ENCODE measurements at places on chromosomes 16 and 17. TPM values are rescaled to one million over a fixed set of nuclear protein-coding genes. Genes with fewer than 3 reads are reported as not detected.
A peak's percentile ranks its signal among the peaks of the same experiment; 100 is the strongest.

Gene MAF
- 37.0 TPM for total RNA-seq

Gene CACNG3
- not detected for total RNA-seq

Gene KNOP1
- total RNA-seq = 13.0 TPM

Gene BAIAP3
- 2.7 TPM for total RNA-seq

Gene KRTAP1-1
- total RNA-seq = not detected

Gene KRTAP4-3
- total RNA-seq = not detected

Gene UBFD1
- 65.2 TPM for total RNA-seq

Gene ACE
- total RNA-seq = 9.1 TPM

Gene CENPV
- total RNA-seq = 25.9 TPM

DNA sequence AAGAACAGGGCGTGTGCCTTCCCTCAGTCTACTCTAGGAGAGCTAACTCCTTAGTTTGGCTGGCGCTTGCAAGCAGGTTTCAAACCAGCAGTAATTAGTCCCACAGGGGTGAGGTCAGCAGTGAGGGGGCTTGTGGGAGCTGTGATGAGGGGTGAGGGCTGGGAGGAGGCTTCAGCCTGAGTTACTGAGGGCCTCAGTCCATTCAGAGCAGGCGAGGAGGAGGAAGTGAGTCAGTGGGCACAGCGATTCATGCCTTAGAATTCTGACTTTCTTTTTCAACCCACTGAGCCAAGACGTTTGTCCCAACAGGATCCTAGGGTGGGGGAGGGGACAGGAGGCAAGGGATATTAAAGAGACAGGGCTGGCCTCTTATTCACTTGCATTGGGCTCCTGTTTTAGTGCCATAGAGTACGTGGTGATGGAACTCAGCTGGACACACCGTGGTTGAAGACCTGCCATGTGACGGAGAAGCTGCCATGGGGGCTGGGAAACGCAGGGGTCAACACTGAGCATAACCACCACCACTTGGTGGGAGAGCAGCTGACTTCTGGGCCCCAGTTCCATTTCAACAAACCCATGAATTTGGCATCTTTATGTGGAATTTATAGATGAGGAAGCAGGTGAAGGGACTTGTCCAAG is 8.3 kb upstream of the ITGA3 start:
- no peak overlapping the region for H3K4me3 ChIP-seq
- no peak for DNase-seq
- peak overlapping the region; percentile 34 for H3K27ac ChIP-seq
- no peaks in the 10 kb centered on the region for H3K36me3 ChIP-seq

- no peak overlapping the region for H3K27ac ChIP-seq
- DNase-seq = no peak
- no peaks in the 10 kb centered on the region for H3K27me3 ChIP-seq
- no peaks in the 10 kb centered on the region for H3K4me1 ChIP-seq
- H3K4me3 ChIP-seq = no peak overlapping the region
Measured at GRCh38 chr17:15888436-15888835, 56.5 kb upstream of the ADORA2B start.

- no peak overlapping the region for H3K27ac ChIP-seq
- H3K4me1 ChIP-seq = no peaks in the 10 kb centered on the region
- H3K4me3 ChIP-seq = no peak overlapping the region
- H3K27me3 ChIP-seq = no peaks in the 10 kb centered on the region
- no peaks in the 10 kb centered on the region for H3K36me3 ChIP-seq
- DNase-seq = no peak
Measured at GRCh38 chr17:61188081-61188480, 211.6 kb upstream of the TBX2 start.

- H3K4me3 ChIP-seq = peak overlapping the region; percentile 89
- no peaks in the 10 kb centered on the region for H3K4me1 ChIP-seq
- peak overlapping the region; percentile 61 for H3K27ac ChIP-seq
Measured at GRCh38 chr16:14301169-14302030, 230.3 kb downstream of the MRTFB start.

GRCh38 chr17:6480303-6480675 is 36.0 kb downstream of the PIMREG start:
- no peaks in the 10 kb centered on the region for H3K27me3 ChIP-seq
- no peak overlapping the region for H3K4me3 ChIP-seq
- no peaks in the 10 kb centered on the region for H3K36me3 ChIP-seq
- no peaks in the 10 kb centered on the region for H3K4me1 ChIP-seq
- H3K27ac ChIP-seq = no peak overlapping the region

DNA sequence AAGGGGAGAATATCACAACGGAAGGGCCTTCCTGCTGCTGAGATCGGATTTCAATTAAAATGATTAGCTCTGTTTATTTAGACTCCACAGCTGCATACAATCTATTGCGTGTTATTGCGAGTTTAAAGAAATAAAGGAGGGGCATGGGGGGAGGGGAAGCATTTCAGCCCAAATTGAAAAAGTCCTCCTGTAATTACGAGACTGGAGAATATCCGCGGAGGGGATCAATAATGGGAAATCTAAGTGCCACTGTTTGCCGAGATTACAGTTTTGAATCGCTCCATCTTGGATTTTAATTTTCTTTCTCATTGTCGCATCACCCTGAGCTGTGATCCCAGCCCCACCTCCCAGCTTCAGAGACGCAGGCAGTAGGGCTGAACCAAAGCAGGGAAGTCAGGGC is 15.7 kb upstream of the RPL38 start:
- no peaks in the 10 kb centered on the region for H3K36me3 ChIP-seq
- H3K4me3 ChIP-seq = no peak overlapping the region
- DNase-seq = no peak
- H3K27ac ChIP-seq = no peak overlapping the region
- no peaks in the 10 kb centered on the region for H3K4me1 ChIP-seq
- no peaks in the 10 kb centered on the region for H3K27me3 ChIP-seq

DNA sequence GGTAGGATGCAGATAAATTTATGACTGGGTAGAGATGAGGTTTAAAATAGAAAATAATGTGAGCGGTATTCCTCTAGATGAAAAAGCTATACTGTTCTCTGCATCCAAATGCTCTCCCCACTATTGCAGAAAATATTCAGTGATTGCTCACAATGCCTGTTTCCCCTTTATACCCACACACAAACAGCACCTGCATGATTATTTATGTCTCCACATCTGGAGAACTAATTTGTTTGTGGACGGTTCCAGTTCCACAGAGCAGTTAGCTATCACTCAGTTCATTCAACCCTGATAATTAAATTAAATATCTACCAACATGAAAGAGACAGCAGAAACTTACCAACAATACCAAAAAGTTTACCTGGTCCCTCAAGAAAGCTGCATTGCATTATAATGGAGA is 800.0 kb downstream of the CDH11 start:
- no peaks in the 10 kb centered on the region for H3K27me3 ChIP-seq
- DNase-seq = no peak
- H3K4me1 ChIP-seq = no peaks in the 10 kb centered on the region

DNA sequence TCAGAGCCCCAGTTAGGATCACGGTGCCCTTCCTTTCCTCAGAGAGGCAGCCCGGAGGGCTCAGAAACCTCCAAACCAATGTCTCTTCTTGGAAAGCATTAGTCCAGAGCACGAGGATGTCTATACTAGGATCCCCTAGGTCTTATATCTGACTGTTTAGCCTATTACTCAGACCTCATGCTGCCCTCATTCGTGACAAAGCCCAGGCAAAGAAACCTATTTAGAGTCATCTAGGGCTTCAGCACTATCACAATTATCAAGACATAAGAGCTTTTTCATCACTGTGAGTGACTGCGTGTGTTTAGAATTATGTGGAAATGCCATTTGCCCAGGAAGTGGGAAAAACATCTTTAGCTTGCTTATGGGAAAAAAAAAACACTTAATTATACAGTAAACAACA is 159.8 kb upstream of the NOL11 start:
- no peak overlapping the region for H3K27ac ChIP-seq
- no peak overlapping the region for H3K4me3 ChIP-seq
- no peaks in the 10 kb centered on the region for H3K4me1 ChIP-seq
- no peaks in the 10 kb centered on the region for H3K36me3 ChIP-seq
- DNase-seq = no peak

DNA sequence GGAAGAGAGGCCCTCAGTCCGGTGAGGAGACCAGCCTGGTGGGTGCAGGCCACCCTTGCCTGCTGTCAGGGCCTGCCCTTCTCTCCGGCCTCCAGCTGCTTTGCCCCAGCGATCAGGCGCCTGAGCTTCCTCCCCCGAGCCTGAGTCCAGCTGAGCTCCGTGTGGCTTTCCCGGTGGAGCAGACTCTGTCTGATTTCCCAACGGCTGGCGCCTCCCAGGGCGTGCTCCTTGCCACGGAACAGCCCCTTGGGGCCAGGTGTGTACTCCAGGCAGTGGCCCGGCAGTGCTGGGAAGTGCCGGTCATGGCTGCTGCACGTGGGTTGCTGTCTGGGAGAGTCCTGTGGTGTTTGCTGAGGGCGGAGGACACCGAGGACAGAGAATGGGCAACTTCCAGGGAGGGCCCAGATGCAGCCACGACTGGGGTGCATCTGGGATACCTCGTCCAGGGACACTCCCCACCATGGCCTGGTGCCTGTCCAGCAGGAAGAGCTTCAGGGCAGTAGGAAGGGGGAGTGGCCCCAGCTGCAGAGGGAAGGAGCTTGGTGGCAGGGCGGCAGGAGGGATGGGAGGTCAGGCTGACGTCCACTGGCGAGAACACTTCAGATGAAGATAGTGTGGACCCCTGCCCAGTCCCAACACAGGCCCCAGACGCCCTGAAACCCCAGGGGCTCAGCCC is 22.5 kb downstream of the METRNL start:
- H3K36me3 ChIP-seq = no peaks in the 10 kb centered on the region
- no peak for DNase-seq
- peak overlapping the region; percentile 89 for H3K27ac ChIP-seq
- no peaks in the 10 kb centered on the region for H3K27me3 ChIP-seq

DNA sequence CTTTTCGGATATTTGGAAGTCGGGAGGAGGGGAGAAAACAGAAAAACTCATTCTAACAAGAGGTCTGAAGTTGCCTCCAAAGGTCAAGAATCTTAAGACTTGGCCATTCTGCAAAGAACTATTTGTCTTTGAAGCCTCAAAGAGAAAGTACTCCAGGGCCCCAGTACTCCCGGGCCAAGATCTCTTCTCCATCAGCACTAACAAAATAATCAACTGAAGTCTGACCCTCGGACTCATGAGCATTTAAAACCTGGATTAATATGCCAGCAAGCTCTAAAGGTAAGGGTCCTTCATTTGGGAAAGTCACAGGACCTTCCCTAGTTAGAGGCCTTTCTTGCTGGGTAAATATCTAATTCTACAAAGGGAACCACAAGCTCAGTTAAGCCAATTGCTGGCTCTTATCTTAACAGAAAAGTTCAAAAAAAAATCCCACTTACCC is 4.5 kb downstream of the AXIN2 start:
- no peak for DNase-seq
- no peaks in the 10 kb centered on the region for H3K4me1 ChIP-seq
- no peaks in the 10 kb centered on the region for H3K36me3 ChIP-seq
- H3K27me3 ChIP-seq = no peaks in the 10 kb centered on the region
- H3K27ac ChIP-seq = peak overlapping the region; percentile 8
- peak overlapping the region; percentile 1 for H3K4me3 ChIP-seq

- DNase-seq = no peak
- no peaks in the 10 kb centered on the region for H3K27me3 ChIP-seq
- peak overlapping the region; percentile 58 for H3K4me3 ChIP-seq
- peaks cover 16% of the 10 kb centered on the region for H3K4me1 ChIP-seq
Measured at GRCh38 chr17:17751489-17752088, 70.3 kb downstream of the RAI1 start.

- H3K4me3 ChIP-seq = no peak overlapping the region
- DNase-seq = no peak
- peak overlapping the region; percentile 25 for H3K27ac ChIP-seq
- H3K4me1 ChIP-seq = peaks cover 3% of the 10 kb centered on the region
- no peaks in the 10 kb centered on the region for H3K27me3 ChIP-seq
Measured at GRCh38 chr16:11618107-11618717, 31.5 kb upstream of the LITAF start.

GRCh38 chr16:82016263-82016662 is 5.0 kb upstream of the SDR42E1 start:
- no peaks in the 10 kb centered on the region for H3K4me1 ChIP-seq
- no peak for DNase-seq
- peaks cover 3% of the 10 kb centered on the region for H3K27me3 ChIP-seq
- no peak overlapping the region for H3K27ac ChIP-seq

- no peak for DNase-seq
- H3K36me3 ChIP-seq = no peaks in the 10 kb centered on the region
- peak overlapping the region; percentile 96 for H3K27ac ChIP-seq
- H3K4me3 ChIP-seq = no peak overlapping the region
Measured at GRCh38 chr17:17054636-17055035, 12.4 kb downstream of the MPRIP start.

GRCh38 chr17:39084558-39084957 is 66.9 kb downstream of the PLXDC1 start:
- H3K4me1 ChIP-seq = no peaks in the 10 kb centered on the region
- H3K36me3 ChIP-seq = no peaks in the 10 kb centered on the region
- DNase-seq = no peak
- H3K4me3 ChIP-seq = no peak overlapping the region
- no peaks in the 10 kb centered on the region for H3K27me3 ChIP-seq
- H3K27ac ChIP-seq = no peak overlapping the region

GRCh38 chr16:67423611-67424260 is 7.2 kb upstream of the HSD11B2 start:
- H3K36me3 ChIP-seq = no peaks in the 10 kb centered on the region
- H3K4me3 ChIP-seq = no peak overlapping the region
- no peak overlapping the region for H3K27ac ChIP-seq
- peaks cover 4% of the 10 kb centered on the region for H3K4me1 ChIP-seq
- no peaks in the 10 kb centered on the region for H3K27me3 ChIP-seq
- DNase-seq = no peak

- H3K36me3 ChIP-seq = no peaks in the 10 kb centered on the region
- no peaks in the 10 kb centered on the region for H3K27me3 ChIP-seq
- H3K4me1 ChIP-seq = peaks cover 2% of the 10 kb centered on the region
- peak within 1 kb of the TSS; percentile 93 for H3K27ac ChIP-seq
- peak within 1 kb of the TSS; percentile 83 for H3K4me3 ChIP-seq
- peak; percentile 83 for DNase-seq
Measured at GRCh38 chr17:80035937-80036714, at the start of gene CCDC40. TSS of gene CCDC40 (plus strand) at chr17:80036642. CDS start at chr17:80036663, 21 bp downstream.

DNA sequence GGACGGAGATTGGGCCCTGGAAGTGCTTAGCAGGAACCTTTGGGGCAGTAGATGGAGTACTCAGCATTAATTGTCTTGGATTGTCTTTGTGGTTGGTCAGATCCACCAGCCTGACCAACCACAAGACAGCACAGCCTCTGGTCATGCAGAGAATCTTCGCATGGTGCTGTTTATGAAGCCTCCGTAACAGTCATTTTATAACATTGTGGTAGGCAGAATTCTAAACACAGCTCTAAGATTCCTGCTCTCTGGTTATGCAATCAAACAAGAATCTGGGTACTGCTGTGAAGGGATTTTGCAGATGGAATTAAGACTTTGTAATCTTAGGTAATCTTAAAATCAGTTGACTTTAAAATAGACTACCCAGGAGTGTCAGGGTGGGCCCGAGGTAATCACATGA is 312.2 kb upstream of the GOT2 start:
- no peak for DNase-seq
- H3K4me1 ChIP-seq = no peaks in the 10 kb centered on the region
- no peak overlapping the region for H3K27ac ChIP-seq
- H3K4me3 ChIP-seq = no peak overlapping the region
- no peaks in the 10 kb centered on the region for H3K27me3 ChIP-seq

GRCh38 chr16:11143372-11144035 is 112.5 kb downstream of the SOCS1 start:
- no peaks in the 10 kb centered on the region for H3K4me1 ChIP-seq
- no peak for DNase-seq

GRCh38 chr16:19393226-19394111 is 24.2 kb upstream of the TMC5 start:
- H3K4me1 ChIP-seq = no peaks in the 10 kb centered on the region
- no peak overlapping the region for H3K4me3 ChIP-seq
- DNase-seq = no peak
- H3K36me3 ChIP-seq = no peaks in the 10 kb centered on the region
- peak overlapping the region; percentile 66 for H3K27ac ChIP-seq

All from breast epithelium (tissue), 4 donors.